ENCODE measurements at places on chromosomes 2 and 18. TPM values are rescaled to one million over a fixed set of nuclear protein-coding genes. Genes with fewer than 3 reads are reported as not detected.

ASB18 gene
- not detected for total RNA-seq

NT5C1B gene
- total RNA-seq, result not detected

RFX8 gene
- total RNA-seq, result 0.25 TPM

GNAL gene
- 14.7 TPM for total RNA-seq

LGALSL gene
- 9.9 TPM for total RNA-seq

CENPA gene
- total RNA-seq, result 2.4 TPM

PJVK gene
- 3.8 TPM for total RNA-seq

EN1 gene
- total RNA-seq, result not detected

ACOXL gene
- total RNA-seq, result 0.58 TPM

TGIF1 gene
- total RNA-seq, result 251 TPM

NEB gene
- total RNA-seq, result 0.68 TPM

NEU4 gene
- not detected for total RNA-seq

POU3F3 gene
- total RNA-seq, result 19.0 TPM

DNA sequence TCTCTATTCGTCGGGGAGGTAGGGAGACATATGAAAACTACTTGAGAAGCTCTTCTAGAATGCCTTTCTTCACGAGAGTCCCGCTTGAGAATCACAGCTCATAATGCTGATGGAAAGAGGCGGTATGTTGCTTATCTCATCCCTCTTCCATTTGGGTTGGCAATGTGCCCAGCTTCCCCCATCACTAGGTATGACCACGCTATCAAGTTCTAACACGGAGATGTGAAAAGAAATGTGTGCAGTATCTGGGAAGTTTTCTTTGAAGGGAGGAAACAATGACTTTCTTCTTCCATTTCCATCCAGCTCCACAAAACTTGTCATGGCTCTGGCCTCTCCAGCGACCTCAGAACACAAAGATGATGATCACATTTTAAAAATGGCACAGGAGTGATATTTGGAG is 742.4 kb downstream of the DCDC2C start:
- DNase-seq, result no peak

DNA sequence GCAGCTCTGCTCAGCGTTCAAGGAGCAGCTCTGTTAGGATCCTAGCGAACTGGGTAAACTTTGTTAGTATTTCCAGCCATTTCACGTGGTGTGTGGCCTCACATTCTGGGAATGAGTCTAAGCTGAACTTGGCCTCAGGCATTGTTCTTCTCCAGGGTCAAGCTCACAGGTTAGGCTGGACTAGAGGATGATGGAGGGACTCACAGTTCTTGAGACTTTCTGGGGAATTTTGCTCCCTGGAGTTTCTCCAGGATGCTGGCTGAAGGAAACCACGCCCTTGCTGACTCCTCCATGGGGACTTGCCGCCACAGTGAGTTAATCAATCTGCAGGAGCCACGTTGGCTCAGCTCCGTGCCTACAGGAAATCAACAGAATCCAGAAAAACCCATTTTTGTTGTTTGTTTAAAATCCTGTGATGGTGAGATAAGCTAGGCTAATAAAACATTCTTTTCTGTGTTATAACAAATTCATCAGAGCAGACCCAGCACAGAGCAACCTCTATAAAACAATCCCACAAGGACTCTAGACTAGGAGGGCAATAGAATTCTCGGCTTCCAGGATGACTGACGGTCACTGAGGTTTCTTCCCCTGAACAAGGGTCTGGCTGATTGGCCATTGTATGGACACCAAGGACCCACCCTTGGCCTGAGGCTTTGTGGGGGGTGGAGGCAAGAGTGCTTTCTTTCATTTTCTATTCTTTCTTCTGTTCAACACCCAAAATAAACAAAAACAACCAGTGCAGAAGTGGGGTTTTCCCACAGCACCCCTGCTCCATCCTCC is 12.6 kb downstream of the CNDP1 start:
- no peak for DNase-seq

DNA sequence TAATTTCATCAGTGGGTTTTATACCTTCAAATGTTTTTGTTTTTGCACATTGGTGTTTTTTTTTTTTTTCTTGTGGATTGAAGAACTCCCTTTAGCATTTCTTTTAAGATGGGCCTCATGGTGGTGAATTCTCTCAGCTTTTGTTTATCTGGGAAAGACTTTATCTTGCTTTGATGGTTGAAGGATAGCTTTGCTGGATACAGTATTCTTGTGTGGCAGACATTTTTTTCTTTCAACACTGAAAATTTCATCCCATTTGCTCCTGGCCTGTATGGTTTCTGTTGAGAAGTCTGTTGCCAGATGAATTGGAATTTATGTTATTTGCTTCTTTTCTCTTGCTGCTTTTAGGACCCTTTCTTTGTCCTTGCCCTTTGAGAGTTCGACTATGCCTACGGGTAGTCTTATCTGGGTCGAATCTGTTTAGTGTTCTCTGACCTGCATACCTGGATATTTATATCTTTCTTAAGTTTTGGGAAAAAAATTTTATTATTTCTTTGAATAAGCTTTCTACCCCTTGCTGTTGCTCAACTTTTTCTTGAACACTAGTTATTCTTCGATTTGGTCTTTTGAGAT is 25.6 kb downstream of the PRKRA start:
- no peak for DNase-seq

- peak; percentile 50 for DNase-seq
Observed at GRCh38 chr2:164910101-164910899, 45.0 kb downstream of the SLC38A11 start.

GRCh38 chr2:7665880-7666279 is 748.7 kb downstream of the RNF144A start:
- no peak for DNase-seq

DNA sequence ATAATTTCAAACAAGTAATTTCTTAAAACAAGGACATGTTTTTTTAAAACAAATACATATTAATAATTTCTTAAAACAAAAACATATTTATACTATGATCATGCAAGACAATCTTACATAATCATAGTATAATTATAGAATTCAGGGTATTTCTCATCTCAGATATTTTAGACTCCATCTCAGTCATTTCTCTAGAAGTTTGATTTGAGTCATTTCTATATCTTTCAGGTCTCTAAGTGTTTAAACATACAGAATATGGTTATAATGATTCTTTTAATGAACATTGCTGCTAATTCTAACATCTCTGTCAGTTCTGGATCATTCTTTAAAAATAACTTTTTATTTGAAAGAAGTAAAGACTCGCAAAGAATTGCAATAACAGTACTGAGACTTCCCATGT is 154.2 kb upstream of the KYNU start:
- no peak for DNase-seq

GRCh38 chr2:171630812-171631626 is 56.2 kb upstream of the DYNC1I2 start:
- DNase-seq, result no peak

DNA sequence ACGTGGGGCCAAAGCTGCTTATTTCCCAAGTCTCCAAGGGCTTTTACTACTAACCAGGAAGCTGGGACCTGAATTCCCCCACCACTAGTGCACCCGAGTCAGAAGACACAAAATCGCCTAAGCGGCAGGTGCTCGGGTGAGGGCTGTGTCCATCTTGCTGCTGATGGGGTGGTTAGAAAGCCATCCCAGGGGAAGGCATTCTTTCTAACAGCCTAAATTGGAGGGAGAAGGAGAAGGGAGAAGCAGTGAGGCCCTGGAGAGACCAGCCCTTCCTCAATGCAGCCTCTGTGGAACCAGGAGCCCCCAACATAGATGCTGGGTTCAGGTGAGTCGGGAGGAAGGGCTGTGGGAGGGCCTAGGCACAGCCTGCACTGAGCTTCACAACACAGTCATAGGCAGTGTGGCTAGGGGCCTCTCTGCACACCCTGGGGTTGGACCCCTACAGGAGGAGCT is 1.9 kb upstream of the PROM2 start:
- DNase-seq, result no peak

DNA sequence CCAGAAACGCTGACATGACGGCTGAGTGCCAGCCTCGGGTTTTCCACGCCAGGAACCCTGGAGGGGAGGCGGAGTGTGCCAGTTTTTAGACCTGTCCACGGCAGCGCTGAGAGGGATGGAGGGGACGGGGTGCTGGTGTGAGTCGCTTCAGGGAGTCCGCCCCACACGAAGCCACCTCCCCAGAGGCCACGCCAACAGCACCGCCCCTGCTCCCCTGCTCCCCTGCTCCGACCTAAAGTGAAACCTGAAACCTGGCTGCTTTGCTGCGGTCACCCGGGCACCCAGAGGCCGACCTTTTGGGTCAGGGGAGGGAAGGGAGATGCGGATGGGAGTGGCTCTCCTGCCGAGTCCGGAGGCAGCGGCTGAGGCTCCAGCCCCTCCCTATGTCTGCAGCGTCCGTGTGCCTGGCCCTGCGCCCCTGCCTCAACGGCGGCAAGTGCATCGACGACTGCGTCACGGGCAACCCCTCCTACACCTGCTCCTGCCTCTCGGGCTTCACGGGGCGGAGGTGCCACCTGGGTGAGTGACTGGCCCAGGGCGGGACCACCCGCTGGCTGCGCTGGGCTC is 38.1 kb downstream of the SNED1 start:
- DNase-seq, result no peak

DNA sequence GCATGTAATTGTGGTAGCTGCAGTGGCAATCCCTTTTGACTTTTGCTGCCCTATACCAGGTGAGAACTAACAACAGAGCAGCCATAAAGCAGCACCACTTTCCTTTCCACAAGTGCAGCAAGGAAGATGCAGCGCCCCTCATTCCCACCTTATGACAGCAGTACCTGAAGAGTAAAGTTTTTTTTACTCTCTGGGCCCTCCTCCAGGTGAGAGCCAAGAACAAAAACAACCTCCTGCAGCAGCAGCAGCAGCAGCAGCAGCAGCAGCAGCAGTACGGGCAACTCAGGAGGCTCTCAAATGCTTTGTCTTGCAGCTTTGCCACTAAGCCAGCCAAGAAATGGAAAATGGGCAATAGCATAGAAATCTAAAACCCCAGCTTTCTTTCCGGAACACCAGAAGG is 397.5 kb downstream of the FIGN start:
- DNase-seq, result no peak

GRCh38 chr2:171253279-171253678 is 92.6 kb upstream of the TLK1 start:
- DNase-seq, result no peak

- no peak for DNase-seq
Observed at GRCh38 chr2:239687441-239687840, 286.6 kb upstream of the HDAC4 start.

DNA sequence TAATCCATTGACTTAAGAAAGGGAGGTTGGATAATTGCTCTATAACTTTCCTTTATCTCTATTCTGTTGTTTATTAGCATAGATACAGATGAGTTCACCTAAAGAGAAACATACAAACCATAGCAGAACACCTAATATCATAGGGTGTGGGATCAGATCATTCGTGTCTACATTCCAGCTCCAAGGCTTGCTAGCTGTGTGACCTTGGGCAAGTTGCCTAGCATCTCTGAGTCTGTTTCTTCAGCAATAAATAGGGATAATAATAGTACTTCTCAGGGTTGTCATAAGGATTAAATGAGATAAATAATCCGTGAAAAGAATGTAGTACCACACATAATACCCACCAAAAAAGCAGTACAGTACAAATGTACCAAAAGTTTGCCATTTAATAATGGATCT is 126.2 kb downstream of the PLB1 start:
- no peak for DNase-seq

- peak; percentile 50 for DNase-seq
Observed at GRCh38 chr18:45730832-45731575, 7.0 kb downstream of the SLC14A1 start.

GRCh38 chr2:63587814-63588384 is 378 bp downstream of the WDPCP start:
- no peak for DNase-seq

DNA sequence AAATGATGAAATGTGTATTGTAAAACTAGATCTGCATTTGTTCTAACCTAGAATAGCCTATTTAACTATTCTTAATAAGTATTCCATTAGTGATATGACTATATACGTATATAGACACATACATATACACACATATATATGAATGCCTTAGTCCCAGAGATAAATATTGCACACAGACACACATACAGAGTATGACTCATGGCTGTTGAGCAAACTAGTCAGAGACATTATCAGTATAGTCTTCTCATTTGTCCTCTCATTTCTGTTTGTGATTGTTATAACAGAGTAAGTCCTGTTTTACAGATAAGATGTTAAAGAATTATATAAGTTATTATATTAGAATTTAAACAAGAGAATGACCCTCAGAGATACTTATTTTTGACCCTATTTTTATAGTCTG is 202.5 kb downstream of the CCDC102B start:
- no peak for DNase-seq

- no peak for DNase-seq
Observed at GRCh38 chr2:212357606-212358005, 181.0 kb downstream of the ERBB4 start.

DNA sequence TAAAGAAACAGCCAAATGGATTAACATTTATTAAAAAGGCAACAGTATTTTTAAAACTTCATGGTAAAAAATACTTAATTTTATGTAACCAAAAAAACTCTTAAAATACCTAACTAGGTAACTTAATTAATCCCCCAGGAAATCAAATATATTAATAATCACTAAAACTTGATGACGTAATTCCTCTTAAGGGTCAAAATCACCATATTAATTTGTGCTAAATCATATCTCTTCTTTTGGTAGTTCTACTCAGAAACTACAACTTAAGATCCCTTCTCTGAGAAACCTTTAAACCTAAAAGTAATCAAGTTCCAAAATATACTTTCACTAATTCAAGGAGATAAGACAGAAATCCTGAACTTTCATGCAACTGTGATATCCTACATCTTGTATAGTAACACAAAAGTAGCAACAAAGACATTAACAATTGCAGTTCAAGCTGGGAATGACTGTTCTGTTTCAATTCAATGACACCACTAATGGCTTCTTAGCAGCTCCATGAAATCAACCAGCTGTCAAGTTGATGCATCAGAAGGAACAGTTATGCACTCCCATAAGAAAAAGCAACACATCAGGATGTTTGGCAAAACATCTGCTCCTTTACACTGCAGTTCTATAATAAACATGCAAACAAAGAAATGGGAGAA is 4.0 kb downstream of the BAZ2B start:
- no peak for DNase-seq

- no peak for DNase-seq
Observed at GRCh38 chr18:7207366-7207915, 23.4 kb upstream of the LRRC30 start.

GRCh38 chr2:9001778-9002177 is 1.7 kb downstream of the MBOAT2 start:
- DNase-seq, result no peak

GRCh38 chr2:96870626-96871255 is 861 bp upstream of the SEMA4C start:
- no peak for DNase-seq

DNA sequence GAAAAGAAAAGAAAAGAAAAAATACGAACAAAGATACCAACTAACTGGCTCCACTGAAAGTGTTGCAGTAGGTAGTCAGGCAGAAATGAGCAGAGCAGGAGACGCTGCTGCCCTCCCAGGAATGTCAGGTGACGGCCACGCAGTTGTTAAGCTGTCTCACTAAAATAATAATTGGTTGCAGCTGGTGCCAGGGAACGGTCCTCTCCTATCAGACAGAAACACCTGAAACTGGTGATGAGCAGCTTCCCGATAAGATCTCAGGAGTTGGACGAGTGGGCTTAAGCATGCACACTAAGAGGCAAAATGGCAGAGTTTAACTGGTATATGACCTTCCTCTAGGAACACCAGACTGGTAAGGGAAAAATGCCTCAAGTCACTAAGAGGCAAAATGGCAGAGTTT is 611.1 kb downstream of the ZEB2 start:
- no peak for DNase-seq

GRCh38 chr2:8799004-8799403 is 38.4 kb downstream of the KIDINS220 start:
- DNase-seq, result no peak

GRCh38 chr2:28160986-28161425 is 231.7 kb upstream of the FOSL2 start:
- peak; percentile 88 for DNase-seq

GRCh38 chr2:189849550-189849949 is 65.3 kb downstream of the PMS1 start:
- no peak for DNase-seq

GRCh38 chr2:237257471-237257951 is 156.5 kb downstream of the COL6A3 start:
- no peak for DNase-seq

All from kidney epithelial cell (primary cell).